ENCODE measurements at places on chromosomes 6 and 20.

DNA sequence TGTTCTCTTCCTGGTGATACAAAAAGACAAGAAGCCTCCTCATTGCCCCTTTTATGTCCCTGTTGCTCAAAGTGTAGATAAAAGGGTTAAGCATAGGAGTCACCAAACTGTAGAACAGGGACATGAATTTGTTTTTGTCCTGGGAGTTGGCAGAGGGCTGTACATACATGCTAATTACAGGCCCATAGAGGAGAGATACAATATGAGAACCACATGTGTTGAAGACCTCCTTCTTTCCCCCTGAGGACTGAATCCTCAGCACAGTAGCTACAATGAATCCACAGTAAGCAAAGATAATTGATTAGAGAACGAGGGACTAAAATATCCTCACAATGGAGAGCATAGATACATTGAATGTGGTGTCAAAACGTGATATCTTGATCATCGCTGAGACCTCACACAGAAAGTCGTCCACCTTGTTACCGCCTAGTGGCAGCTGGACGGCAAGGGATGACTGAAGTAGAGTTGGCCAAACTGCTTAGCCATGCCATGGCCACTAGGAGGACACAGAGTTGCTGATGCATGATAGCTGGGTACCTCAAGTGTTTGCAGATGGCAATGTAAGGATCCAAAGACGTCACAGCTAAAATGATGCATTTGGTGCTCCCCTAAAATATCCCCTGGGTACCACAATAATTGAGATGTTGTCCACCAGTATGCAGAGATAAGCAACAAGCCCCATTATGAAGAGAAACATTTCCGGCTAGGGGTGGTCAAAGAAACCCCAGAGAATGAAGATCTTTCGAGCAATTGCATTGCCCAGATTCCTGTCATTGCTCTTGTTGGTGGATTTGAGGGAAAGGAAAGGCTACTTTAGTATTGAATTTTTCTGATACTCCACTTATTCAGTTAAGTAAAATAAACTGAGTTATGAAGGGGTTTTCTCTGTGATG lies 15.0 kb downstream of the OR2B3 start:
- DNase-seq = no peak

- DNase-seq = no peak
These were observed 2.6 kb upstream of the ADGB start for GRCh38 chr6:146595972-146596731.

GRCh38 chr6:43708860-43709653 lies 21.5 kb upstream of the MRPS18A start:
- no peak for DNase-seq

DNA sequence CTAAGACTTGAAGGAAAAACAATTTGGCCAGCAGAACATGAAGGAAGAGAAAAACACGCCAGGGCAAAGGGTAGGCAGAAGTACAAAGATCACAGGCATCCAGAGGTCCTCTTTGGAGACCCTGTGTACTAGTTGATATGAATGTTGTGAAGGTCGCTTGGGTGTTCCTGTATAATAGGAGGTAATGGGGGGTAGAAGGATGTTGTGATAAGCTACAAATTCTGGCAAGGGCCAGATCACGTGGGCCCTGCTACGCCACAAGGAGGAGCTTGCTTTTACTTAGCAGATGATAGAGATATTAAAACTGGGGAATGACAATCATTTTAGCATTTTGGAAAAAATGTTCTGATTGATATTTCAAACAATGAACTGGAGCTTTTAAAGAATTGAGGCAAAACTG lies 878 bp upstream of the HLA-DMA start:
- DNase-seq = no peak

- no peak for DNase-seq
These were observed 231.4 kb downstream of the ARID1B start for GRCh38 chr6:157008568-157008967.

GRCh38 chr6:39772559-39773273 lies 19.5 kb upstream of the DAAM2 start:
- no peak for DNase-seq

DNA sequence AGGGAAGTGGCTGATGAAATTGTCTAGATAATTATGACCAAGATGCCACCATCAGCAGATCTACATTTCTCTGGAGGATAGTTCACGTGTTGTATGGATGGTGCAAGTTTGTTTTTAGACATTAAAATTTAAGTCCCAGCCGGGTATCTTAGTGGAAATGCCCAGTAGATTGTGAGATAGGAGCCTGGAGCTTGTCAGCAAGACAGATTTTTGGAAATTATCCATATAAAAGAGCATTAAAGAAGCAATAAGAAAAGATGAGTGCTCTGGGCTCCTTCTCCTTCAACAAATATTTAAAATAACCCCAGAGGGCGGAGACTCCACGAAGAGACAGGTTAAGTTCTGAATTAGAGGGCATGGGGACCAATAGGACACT lies 47.6 kb upstream of the SMLR1 start:
- DNase-seq = no peak

Data from stimulated activated CD4-positive, alpha-beta T cell treated with anti-CD3 and anti-CD28 coated beads, Interleukin-4, amount 100 ng/mL, for 4 hours (primary cell).